ENCODE measurements at places on chromosomes 16 and 17. TPM values are rescaled to one million over a fixed set of nuclear protein-coding genes. Genes with fewer than 3 reads are reported as not detected.

The SMPD3 gene
- total RNA-seq: 0.81 TPM

The NEUROD2 gene
- not detected for total RNA-seq

The ITGAD gene
- total RNA-seq: not detected

The SOCS3 gene
- total RNA-seq: 106 TPM

The KRTAP9-4 gene
- not detected for total RNA-seq

The SMIM5 gene
- total RNA-seq: 1.1 TPM

The GINS3 gene
- total RNA-seq: 10.2 TPM

The MT1A gene
- total RNA-seq: 12.4 TPM

The ADAMTS18 gene
- total RNA-seq: 0.11 TPM

The OTOA gene
- total RNA-seq: not detected

The SLC6A2 gene
- total RNA-seq: 22.6 TPM

The MAP2K6 gene
- 1.7 TPM for total RNA-seq

The CCDC144A gene
- total RNA-seq: 3.2 TPM

The EVPLL gene
- not detected for total RNA-seq

The TSPOAP1 gene
- 21.8 TPM for total RNA-seq

The CHST5 gene
- not detected for total RNA-seq
